T-helper 2 cell (primary cell): ENCODE measurements at places on chromosomes 2 and 18.

DNA sequence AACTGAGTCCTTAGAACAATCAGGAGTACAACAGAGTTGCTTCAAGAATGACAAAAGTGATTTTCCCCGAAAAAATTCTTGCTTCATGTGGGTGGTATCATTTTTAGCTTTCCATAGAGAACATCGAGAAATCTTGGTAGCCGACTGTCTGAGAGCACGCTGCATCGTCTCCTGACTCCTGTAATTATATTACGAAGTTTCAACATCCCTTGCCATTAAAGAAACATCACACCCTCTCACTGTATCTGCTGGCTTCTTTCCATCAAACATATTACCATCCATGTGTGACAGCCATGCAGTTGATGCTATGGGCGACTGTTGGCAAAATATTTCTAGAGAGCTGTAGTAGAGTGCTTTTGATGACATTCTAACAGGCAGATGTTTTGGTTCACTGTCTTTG, 311.2 kb downstream of the CMPK2 start:
- no peak for DNase-seq

GRCh38 chr2:162245061-162245460, 1.8 kb upstream of the FAP start:
- DNase-seq, result no peak

DNA sequence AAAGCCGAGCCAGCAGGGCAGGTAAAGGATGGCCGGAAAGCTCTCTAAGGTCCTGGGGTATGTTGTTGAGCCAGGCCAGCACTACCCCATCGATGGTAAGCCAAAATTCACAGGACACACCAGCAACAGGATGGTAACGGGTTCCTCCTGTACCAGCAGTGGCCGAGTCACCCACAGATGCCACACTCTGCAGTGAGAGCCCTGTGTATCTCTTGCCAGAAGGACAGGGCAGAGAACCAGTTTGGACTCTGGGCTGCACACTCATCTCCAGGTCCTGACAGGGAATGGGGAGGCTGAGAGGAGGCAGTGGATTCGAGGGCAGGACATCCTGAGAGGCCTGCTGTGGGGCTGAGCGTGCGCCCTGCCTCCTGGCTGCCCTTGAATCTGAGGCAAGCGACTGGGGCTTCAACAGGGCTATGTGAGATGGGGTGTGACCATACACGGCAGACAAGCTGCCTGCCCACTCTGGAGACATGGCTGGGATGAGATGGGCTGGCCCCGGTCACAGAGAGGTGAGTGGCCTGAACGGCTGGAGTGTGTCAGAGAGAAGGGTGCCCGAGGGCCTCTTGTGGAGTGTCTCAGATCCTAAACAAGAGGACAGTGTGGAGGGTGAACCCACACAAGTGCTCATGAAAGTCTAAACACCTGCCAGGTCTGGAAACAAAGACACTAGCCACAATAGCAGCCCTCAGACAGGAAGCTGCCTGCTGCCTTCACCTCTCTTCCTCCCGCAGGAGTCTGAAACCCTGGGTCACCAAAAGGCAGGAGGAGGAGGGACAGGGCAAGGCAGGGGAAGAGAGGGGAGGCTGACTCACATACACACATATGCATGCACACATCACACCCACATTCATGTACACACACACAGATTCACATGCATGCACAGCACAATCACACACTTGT, 182.3 kb downstream of the LOXHD1 start:
- DNase-seq, result no peak

- DNase-seq, result no peak
Measured at GRCh38 chr18:8730080-8730827, 24.9 kb downstream of the MTCL1 start.

- peak; percentile 6 for DNase-seq
Measured at GRCh38 chr2:135052997-135053474, 944 bp downstream of the RAB3GAP1 start.

DNA sequence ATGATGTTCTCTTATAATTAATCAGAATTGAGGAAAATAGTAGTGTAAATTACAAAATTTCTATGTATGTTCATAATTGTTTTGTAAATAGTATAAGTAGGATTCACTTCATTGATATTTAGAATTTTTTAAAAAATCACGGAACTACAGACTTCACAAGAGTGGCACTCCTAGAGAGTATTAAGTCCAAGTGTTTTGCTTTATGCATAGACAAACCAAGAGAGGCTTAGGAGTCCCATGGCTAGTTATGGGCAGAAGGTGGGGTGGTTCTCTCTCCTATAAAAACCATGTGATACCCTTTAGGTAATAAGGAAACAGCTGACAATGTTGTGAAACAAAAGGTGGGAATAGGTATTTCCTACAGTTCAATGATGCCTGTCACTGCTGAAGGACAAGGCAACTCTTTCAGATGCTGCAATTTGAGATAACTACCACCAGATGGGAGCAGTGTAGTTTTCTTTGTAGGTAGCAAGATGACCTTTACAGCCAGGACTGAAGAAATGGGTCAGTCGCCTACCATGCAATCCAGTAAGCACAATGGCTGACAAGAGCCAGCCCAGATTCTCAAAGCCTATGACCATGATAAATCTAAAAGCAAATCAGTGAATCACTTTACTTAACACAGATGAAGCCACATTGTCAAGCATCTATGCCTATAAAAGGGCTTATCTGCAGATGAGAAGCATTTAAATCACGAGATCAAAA, 83.9 kb downstream of the AAK1 start:
- DNase-seq, result no peak

- no peak for DNase-seq
Measured at GRCh38 chr2:214367171-214367570, 43.7 kb upstream of the VWC2L start.

DNA sequence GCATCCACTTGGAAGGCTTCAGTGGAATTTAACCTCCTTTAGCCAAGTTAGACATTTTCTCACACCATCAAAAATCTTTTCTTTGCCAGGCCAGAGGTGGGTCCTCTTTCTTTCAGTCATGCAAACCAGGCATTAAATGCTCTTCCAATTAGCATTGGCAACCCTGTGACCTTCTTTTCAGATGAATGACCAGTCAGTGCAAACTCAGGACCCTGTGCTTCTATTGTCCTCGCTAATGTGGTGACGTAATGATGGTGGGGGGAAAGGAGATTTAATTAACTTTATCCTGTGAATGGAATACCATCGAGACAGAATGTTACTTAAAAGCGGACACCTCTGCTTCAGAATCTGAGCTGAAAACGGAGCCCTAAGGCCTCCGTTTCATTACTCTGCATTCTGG, 23.2 kb upstream of the STPG4 start:
- no peak for DNase-seq

GRCh38 chr2:106882673-106883072, 3.3 kb downstream of the ST6GAL2 start:
- DNase-seq, result no peak

DNA sequence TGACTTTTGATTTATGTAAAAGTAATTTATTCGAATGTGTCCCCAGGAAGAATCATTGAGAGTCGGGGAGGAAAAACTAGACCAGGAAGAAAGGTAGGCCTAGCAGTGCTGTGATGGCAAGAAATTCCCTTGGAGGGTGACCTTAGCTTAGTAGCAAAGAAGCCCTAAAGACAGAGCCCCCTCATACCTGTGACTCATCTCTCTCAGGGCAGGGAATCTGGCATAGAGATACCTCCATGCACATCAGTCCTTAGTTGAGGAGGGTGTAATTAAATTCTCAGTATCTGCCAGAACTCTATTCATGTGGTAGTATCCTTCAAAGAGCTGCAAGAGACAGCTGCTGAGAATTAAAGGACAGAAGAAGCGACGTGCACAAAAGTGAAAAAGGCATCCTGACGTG, 360.3 kb downstream of the FBXO15 start:
- DNase-seq, result no peak

DNA sequence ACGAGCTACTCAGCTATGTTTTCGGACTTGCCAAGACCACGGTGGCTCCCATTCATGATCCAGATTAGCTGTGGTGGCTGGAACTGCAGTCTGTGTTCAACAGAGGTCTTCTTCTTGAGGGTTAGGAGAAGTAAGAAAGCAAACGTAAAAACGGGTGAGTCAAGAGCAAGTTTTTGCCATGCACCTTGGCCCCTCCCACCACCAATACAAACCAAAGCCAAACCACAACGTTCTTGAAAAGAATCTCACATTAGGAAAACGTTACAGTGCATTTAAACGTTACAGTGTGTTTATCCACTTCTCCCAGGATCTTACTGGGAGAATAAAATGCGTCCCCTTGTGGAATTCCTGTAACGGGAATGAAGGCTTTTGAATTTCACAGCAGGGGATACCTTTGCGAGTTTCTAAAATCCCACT, 725 bp downstream of the FBXO48 start:
- no peak for DNase-seq

DNA sequence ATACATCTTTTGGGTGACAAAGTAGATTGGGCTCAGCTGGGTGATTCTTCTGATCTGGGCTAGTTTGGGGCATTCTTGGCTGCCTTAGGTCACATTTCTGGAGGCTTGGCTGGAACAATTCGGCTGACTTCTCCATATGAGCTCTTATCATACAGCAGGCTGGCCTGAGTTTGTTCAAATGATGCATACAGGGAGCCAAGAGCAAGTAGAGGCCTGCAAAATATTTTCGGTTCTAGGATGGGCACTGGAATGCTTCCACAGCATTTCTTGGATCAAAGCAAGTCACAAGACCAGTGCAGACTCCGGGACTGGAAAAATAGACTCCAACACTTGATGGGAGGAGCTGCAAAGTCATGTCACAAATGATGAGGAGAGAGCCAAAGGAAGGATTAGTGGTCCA, 98.4 kb downstream of the SCG2 start:
- no peak for DNase-seq

DNA sequence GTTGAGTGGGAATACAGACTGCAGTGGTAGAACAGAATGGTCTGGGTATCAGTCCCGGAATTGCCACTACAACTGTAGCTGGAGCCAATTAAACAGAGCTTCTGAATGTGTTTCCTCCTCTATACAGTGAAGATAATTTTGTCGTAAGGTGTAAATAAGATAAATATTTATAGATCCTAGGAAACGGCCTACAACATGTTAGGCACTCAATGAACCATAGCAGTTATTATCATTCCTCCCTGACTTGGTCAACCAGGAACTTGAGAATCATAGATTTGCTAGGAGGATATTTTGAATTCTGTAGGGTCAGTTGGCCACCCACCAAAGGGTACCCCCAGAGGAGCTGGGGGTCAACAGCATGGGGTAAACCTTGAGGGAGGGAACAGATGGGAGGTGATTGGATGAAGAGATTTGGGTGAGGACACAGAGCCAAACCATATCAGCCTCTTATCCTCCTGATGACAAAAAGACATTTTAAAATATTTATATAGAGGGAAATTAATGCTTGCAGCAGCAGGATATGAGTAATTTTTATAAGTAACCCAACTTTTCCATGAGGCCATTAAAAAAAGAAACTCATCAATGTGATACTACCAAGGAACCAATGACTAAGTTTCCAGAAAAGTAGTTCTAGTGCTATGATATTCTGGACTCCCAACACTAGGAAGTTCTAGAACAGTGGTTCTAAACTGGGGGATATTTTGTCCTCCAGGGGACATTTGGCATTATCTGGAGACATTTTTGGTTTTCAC, 4.0 kb downstream of the DHRS9 start:
- no peak for DNase-seq

GRCh38 chr18:62939433-62939832, 224.1 kb downstream of the PHLPP1 start:
- no peak for DNase-seq

DNA sequence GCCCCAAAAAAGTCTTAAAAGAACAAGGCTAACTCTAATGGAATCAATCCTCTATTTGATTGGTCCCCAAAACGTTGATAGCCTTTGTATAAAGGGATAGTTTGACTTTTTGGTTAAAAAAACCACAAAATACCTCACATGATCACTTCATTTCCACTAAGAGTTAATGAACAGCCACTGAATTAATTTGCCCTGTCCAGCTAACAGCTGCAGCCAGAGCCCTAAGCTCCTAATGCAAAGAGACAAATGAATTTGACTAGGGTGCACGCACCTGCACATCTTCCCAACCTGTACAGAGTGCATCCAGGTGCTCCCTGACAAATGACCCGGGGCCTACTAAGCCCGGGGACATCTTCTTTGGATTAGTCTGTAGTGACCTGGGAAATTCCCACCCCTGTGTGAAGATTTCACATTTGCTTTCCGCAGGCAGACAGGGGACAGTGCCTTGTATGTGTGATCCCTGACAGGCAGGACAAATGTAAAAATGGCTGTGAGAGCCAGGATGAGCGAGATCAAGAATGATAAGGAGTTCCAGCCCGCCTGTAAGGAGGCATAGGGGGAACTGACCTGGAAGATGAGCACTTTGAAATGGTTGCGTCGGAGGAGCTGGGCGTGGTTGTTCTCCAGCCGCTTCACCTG, 893 bp downstream of the CAVIN2 start:
- no peak for DNase-seq

- no peak for DNase-seq
Measured at GRCh38 chr2:12479065-12479601, 237.6 kb upstream of the TRIB2 start.

- no peak for DNase-seq
Measured at GRCh38 chr2:162989507-162989906, 150.9 kb upstream of the KCNH7 start.

DNA sequence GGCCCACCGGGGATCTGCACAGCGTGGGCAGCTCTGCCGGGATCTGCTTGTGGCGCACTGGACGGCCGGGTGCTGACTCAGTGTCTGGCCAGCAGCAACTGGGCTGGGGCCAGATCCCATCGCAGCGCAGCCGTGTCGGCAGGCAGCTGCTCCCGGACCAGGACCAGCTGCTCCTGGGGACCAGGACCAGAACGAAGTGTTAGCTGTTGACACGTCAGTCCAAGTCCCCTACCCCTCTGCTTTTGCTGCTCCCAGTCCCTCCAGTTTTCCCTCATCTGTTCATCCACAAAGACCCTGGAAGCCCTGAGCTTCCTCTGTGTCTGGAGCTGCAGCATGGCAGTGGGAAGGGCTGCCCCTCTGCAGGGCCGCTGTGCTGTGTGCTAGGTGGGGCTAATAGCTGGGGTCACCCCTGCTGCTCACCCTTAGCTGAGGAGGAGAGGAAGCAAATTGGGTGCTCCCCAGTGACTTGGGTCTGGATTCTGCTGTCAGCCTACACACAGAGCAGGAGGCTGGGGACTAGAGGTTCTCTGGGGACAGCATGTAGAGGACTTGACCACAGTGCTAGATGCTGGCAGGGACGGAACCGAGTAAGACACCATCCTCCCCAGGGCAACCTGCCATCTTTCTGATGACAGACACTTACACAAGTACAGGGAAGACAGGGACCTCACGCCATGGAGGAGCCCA, 16.9 kb upstream of the KIF1A start:
- DNase-seq, result no peak

GRCh38 chr2:129721846-129722245, 257.6 kb upstream of the RAB6C start:
- DNase-seq, result no peak

GRCh38 chr2:795531-796041, 118.4 kb upstream of the TMEM18 start:
- DNase-seq, result no peak

GRCh38 chr2:78202986-78203670, 681.0 kb upstream of the LRRTM4 start:
- DNase-seq, result no peak

GRCh38 chr2:212873256-212873655, 278.2 kb downstream of the IKZF2 start:
- DNase-seq, result no peak

GRCh38 chr2:224257156-224257555, 144.8 kb downstream of the FAM124B start:
- no peak for DNase-seq

- DNase-seq, result no peak
Measured at GRCh38 chr18:48800876-48801727, 149.7 kb downstream of the SMAD7 start.

GRCh38 chr2:199779589-199779988, 71.4 kb downstream of the FTCDNL1 start:
- no peak for DNase-seq
